ENCODE measurements at places on chromosomes 11 and 22.

- no peak for DNase-seq
Measured at GRCh38 chr22:47547239-47547661, 784.8 kb downstream of the TBC1D22A start.

GRCh38 chr11:128908391-128909246, 17.5 kb downstream of the KCNJ5 start:
- no peak for DNase-seq

DNA sequence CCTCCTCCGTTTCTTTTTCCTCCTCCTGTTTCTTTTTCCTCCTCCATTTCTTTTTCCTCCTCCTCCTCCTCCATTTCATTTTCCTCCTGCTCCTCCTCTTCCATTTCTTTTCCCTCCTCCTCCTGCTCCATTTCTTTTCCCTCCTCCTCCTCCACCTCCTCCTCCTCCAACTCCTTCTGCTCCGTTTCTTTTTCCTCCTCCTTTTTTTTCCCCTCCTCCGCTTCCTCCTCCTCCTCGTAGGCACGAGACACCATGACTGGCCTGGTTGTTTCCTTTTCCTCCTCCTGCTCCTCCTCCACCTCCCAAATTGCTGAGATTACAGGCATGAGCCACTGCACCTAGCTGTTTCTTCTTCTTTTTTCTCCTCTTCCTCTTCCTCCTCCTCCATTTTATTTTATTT, 25.6 kb upstream of the DRICH1 start:
- DNase-seq: no peak

DNA sequence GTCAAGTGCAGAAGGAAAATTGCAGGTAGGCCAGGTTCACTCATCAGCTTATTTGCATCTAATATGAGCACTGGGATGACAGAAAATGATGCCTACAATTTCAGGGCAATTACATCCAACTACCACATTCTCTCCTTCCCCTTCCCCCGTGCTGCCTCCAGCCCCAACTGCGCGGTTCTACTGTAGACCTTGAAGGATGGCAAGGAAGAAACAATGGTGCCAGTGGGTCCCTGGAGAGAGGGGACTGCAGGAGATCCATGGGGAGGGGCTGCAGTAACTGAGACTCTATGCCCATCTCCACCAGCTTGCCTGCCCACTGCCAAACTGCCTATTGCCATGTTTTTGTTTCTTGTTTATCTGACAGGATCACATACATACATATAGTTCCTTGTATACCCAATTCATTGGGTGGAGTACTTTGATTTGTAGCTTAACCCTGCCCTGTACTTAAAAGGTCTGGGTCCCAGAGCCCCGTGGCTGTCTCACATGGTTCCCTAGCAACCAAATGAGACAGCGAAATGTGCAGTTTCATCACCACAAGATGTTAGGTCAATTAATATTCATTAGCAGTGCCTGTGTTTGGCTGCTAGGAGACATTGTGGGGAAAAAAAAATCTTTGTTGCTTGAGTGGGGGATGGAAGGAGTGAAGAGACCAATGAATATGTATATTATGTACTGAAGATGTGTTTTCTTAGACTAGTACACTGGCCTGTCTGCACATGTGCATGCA, 253.5 kb upstream of the PLET1 start:
- no peak for DNase-seq

- DNase-seq: no peak
Measured at GRCh38 chr11:9574622-9575259, 1.3 kb downstream of the WEE1 start.

DNA sequence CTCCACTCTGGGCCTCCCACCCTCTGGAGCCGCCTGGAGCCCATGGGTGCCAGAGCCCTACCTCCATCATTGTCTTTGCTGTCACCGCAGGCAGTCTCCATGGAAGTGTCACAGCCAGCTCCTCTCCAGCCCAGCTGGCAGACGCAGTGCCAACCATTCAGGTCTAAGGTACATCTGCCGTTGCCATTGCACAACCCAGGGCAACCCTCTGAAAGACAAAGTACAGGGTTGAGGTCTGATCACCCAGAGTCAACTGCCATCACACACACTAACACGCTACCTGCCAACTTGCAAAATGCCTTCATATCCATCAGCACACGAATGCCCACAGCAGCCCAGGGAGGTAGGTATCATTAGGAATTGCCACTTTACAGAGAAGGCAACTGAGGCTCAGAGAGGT, 196.3 kb upstream of the NARS2 start:
- no peak for DNase-seq

All from left renal pelvis (tissue), 4 donors.